NCI-H1417 (cell line): ENCODE measurements at places on chromosomes 1 and 21.
A peak's percentile ranks its signal among the peaks of the same experiment; 100 is the strongest.

- no peak for DNase-seq
These were observed 56.4 kb downstream of the KIRREL1 start for GRCh38 chr1:158049853-158050252.

GRCh38 chr1:183824291-183824690 is 19.4 kb downstream of the RGL1 start:
- DNase-seq, result no peak

GRCh38 chr1:82388679-82389078 is 587.9 kb downstream of the ADGRL2 start:
- peak; percentile 87 for DNase-seq

- no peak for DNase-seq
These were observed 5.4 kb upstream of the PRDM15 start for GRCh38 chr21:41884501-41885030.

DNA sequence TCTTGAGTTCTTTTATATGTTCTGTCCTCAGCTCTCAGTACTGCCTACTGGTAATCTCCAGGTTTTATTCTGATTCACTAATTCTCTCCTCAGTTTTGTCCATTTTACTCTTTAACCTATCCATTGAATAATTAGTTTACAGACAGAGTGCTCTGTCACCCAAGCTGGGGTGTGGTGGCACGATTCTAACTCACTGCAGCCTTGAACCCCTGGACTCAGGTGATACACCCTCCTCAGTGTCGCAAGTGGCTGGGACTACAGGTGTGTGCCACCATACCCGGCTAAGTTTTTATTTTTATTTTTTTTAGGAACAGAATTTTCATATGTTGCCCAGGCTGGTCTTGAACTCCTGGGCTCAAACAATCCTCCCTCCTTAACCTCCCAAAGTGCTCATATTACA is 14.0 kb downstream of the RAB4A start:
- no peak for DNase-seq

DNA sequence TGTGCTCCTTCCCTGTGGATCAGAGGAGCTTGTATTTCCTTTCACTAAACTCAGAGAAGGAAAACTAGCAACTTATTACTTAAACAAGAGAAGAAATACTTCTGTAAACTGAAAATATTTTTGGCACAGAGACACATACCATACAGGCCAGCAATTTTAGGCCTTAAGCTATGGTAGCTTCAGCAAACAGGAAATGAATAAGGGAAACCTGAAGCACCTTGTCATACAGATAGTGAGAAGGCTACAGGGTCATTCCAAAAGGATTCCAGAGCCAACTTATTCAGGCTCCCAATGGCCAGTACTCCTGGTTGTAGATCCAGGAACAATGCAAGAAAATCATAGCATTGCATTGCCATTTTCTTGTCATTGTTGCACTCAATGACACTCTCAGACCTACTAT is 9.1 kb upstream of the KYAT3 start:
- no peak for DNase-seq
